SK-N-SH (cell line): ENCODE measurements at places on chromosomes 3 and 15. TPM values are rescaled to one million over a fixed set of nuclear protein-coding genes. Genes with fewer than 3 reads are reported as not detected.

DNA sequence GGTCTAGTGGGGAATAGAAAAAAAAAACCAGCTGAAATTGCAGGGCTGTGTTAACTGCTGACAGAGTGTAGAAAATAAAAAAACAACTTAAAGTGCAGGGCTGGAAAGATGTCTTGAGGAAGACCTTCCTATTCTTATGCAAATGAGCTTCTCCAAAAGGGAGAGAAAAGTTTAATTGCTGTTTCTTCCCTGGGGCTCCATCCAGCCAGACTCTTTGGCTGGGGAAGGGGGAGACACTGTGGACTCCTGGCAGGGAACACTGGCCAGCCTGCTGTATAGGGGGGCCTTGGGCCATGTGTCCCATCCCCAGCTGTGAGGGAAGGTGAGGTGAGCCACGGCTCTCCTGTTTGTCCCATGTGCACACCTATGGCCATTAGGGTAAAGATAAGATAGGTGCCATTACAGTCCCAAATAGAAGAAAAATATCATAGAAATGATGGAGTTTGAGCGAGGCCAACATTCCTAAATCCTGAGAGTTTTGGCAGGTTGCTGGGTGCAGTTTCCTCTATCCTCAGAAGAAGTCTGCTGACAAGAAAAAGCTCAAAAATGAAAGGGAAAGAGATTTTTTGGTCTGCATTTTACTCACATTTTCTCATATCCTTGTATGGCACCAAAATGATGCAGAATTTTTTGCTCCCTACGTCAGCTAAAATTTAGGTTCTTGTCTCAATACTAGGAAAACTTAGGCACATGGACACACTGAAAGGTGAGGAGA, 901.7 kb downstream of the PLOD2 start:
- DNase-seq: no peak

DNA sequence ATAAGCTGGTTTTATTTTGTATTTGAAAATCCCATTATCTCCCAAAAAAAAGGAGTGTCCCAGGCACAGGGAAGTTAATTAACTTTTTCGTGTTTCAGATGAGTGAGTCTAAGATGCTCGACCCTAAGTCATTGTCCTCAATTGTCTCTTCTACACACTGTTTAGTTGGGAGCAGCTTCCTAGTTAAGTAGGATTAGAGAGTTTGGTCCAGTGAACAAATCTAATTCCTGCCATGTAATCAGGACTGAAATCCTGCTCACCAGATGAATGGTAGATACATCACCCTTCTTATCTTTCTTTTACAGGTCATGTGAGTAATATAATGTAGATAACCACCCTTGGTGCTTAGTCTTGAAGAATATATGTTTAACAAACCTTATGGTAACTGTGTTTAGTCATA, 228.9 kb upstream of the MANF start:
- DNase-seq: no peak

- DNase-seq: no peak
These were observed 8.4 kb downstream of the MYO1E start for GRCh38 chr15:59364248-59364647.

GRCh38 chr3:187618722-187619121, 51.5 kb downstream of the SST start:
- DNase-seq: no peak

- no peak for DNase-seq
These were observed 38.2 kb upstream of the SNRK start for GRCh38 chr3:43248185-43248583.

- DNase-seq: no peak
These were observed 500.6 kb downstream of the SI start for GRCh38 chr3:164577667-164578210.

GRCh38 chr3:120155108-120155507, 60.9 kb upstream of the GSK3B start:
- DNase-seq: no peak

DNA sequence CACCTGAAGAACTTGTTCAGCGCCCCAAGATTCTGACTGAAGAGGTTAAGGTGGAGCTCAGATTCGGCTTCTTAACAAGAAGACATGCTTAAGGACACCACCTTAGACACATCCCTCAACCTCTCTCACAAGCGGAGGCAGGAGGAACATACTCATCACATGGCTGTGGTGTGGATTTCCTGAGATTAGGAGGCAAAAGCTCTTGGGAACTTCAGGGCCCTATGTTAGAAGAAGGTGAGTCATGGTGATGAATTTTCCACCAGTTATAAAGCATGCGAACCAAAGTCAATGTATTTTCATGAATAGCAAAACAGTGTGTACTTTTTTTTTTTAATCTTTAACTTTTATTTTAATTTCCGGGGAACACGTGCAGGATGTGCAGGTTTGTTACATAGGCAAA, 212.2 kb upstream of the SUCLG2 start:
- DNase-seq: no peak

DNA sequence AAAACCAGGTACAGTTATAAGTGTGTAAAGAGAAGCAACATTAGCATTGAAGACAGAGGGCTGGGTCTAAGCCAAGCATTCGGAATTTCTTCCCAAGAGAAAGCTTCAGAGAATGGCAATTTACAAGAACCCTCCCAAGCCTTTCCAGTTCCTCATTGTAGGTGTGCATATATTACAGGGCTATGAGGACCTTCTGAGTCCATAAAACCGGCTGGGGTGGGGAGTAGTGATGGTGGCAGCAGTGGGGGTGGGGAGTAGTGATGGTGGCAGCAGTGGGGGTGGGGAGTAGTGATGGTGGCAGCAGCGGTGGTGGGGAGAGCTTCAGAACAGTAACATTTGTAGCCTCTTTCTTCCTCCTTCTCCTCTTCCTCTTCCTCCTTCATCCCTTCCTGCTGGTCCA, 368.7 kb upstream of the UMPS start:
- no peak for DNase-seq

- DNase-seq: no peak
These were observed 21.3 kb downstream of the COLQ start for GRCh38 chr3:15500107-15500724.

DNA sequence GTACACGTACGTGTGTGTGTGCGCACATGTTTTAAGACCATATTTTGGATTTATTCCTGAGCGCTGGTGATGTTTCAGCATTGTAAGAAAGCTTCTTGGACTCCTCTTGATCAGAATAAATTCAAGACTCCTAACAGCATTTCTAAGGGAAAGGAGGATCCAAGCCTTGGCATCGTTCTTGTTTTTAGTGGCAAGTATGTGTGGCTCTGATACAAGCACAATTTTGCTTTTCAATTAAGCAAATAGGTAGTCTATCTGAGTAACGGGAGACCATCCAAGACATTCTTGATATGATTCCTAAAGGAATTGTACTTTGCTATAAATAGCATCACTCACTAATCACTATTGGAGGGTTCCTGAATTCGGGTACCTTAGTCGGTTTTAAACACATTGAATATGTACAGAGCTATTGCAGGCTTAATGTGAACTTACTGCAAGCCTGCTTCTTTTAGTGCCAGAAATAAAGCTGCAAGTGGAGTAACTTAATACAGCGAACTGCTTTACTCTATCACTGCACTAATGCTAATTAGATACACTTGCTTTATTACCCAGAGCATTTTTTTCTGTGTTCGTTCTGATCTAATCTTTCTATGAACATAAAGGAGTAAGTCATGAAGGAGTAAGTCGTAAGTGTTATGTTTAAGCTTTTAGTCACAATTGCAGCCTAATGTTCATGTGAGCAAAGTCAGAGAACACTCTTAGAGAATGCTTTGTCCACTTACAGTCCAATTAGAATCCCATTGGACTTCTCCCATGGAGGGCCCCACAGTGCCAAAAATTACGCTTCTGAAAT, 186.3 kb downstream of the MCTP2 start:
- DNase-seq: no peak

DNA sequence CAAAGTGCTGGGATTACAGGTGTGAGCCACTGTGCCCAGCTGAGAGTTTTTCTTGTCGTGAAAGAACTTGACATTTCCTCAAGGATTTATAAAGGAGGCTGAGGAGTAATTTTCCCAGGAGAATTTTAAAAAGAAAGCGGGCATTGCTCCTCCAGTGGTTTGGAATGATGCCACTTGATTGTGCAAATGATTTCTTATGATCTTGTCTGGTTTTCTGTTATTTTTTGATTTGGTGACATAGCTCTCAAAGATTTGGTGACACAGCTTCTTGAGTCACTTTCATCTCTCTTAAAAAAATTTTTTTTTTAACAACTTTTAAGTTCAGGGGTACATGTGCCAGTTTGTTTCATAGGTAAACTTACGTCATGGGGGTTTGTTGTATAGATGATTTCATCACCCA, 24.6 kb upstream of the NFKBIZ start:
- DNase-seq: no peak

GRCh38 chr3:175057401-175057800, 198.3 kb downstream of the NAALADL2 start:
- no peak for DNase-seq

- DNase-seq: no peak
These were observed 106.0 kb upstream of the LRIG1 start for GRCh38 chr3:66606868-66607267.

GRCh38 chr3:112379020-112379690, 46.2 kb downstream of the CD200 start:
- no peak for DNase-seq

- no peak for DNase-seq
These were observed 89.7 kb downstream of the TOP2B start for GRCh38 chr3:25575001-25575400.

GRCh38 chr15:70002897-70003296, 94.8 kb downstream of the TLE3 start:
- DNase-seq: no peak

- no peak for DNase-seq
These were observed 345.3 kb downstream of the CHST2 start for GRCh38 chr3:143464850-143465249.

DNA sequence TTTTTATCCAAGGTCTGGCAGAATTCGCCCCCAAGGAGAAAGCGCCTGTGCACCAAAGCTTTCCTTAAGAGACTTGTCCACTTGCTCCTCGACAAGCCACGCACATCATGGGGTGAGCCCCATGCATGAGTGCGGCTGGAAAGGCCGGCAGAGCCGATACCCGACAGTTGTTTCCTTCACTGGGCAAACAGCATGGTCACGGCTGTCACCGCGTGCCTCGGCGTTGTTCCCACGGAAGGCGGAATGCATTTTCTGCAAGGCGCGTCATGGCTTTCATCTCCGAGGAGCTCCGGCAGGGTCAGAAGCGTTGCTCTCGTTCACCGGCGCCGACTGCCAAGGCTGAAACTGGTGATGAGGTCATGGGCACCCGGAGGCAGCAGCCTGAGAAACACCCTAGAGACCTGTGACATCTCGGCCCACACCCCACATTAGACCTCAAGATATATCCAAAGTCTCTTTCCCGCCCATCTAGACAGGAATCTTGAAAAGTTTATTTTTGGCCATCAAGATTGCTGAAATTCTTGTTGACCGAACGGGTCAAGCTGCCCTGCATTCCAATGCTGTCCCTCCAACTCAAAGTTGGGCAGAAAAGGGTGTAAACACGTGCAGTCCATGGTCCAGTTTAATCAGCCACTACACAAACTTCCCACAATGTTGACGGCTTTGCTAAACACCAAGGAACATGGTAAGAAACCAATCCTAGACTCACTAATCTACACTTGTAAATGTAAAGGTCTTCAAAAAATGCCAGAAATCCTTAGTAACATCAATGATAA, 604 bp upstream of the TJP1 start:
- no peak for DNase-seq

GRCh38 chr15:85924088-85924487, 129.4 kb upstream of the KLHL25 start:
- DNase-seq: no peak

GRCh38 chr3:77530870-77531269, 491.0 kb downstream of the ROBO2 start:
- no peak for DNase-seq

- no peak for DNase-seq
These were observed 95.6 kb downstream of the FBLN2 start for GRCh38 chr3:13644341-13645117.

DNA sequence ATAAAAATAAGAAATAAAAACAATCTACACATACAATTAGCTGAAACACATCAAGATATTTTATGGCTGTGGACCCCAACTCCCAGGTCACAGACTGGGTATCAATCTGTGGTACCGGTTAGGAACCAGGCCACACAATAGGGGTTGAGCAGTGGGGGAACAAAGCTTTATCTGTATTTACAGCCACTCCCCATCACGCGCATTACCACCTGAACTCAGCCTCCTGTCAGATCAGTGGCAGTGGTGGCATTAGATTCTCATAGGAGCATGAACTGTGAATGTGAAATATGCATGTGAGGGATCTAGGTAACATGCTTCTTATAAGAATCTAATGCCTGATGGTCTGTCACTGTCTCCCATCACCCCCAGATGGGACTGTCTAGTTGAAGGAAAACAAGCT, 17.7 kb upstream of the DNAJC19 start:
- DNase-seq: no peak

The LRTM1 gene
- 0.03 TPM in 1 of 2 replicates, not detected in the other for polyA plus RNA-seq

The GASK1A gene
- not detected in 2 replicates for polyA plus RNA-seq

The CASR gene
- polyA plus RNA-seq: not detected in 2 replicates

The GPR27 gene
- polyA plus RNA-seq: 0.05 and 0.16 TPM in 2 replicates

The MASP1 gene
- polyA plus RNA-seq: not detected in 2 replicates

The TRPM1 gene
- polyA plus RNA-seq: not detected in 2 replicates

The GOLGA8N gene
- 1.2 and 1.6 TPM in 2 replicates for polyA plus RNA-seq

The CCDC14 gene
- polyA plus RNA-seq: 147 and 197 TPM in 2 replicates

The FMN1 gene
- 9.1 and 10.5 TPM in 2 replicates for polyA plus RNA-seq

The VWA5B2 gene
- 0.08 and 0.19 TPM in 2 replicates for polyA plus RNA-seq

The TM4SF18 gene
- polyA plus RNA-seq: 0.30 and 0.32 TPM in 2 replicates

The PPM1M gene
- 19.2 and 23.9 TPM in 2 replicates for polyA plus RNA-seq
